RWPE2 (cell line): ENCODE measurements at places on chromosomes 12 and 14.

DNA sequence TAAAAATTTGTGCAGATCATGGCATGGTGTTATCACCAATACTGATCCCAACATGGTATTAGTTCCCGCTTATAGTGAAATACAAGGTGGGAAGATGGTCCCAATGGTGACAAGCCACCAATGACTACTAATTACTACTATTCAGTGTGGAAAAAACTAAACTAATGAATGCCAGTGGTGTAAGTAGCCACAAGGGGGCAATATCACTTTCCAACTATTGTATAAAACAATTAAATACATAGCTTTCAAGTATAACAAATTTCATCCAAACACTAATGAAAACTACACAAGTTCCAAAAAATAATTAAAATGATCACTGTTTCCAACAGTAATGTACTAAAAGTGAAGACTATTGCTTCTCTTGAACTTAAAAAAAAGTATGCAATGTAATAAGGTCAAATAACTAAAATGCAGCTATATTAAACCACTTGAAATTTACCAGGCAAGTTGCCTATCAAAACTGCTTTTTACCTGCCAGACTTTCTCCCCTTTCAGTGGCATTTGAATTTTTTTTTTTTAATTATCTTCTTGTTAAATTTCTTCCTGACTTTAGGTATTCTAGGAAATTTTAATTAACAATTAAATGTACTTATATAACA, 58.0 kb downstream of the PAPLN start:
- no peaks in the 10 kb centered on the region for H3K27me3 ChIP-seq
- H3K36me3 ChIP-seq, result peaks cover 34% of the 10 kb centered on the region
- H3K4me3 ChIP-seq, result no peak overlapping the region
- H3K4me1 ChIP-seq, result no peaks in the 10 kb centered on the region
- DNase-seq, result no peak

DNA sequence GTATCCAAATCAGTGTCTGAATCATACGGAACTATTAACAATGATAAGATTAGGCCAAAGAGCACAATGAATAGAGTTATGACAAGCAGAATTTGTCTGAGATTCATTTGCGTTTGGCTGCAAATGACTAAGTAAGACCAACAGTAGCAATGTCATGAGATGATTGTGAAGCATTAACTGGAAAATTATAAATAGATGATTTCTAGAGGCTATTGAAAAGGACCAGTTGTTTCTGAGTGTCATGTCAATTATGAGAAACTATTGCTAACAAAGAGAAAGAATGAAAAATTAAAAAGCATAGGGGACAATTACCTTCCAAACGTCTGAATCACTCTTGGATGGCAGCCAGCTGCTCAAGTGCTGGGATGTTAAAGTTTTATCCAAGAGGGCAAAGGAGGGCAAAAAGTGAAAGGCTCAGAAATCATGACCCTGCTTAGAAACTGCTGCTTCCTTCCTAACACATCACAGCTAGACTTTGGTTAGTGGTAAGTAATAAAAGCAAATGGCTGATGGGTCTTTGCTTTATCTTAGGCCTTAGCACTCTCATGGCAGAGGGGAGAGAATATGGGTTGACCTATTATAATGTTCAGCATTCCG, 89.0 kb downstream of the AKAP6 start:
- no peaks in the 10 kb centered on the region for H3K36me3 ChIP-seq
- no peaks in the 10 kb centered on the region for H3K27me3 ChIP-seq
- H3K4me3 ChIP-seq, result no peak overlapping the region
- H3K27ac ChIP-seq, result peak overlapping the region; percentile 48

DNA sequence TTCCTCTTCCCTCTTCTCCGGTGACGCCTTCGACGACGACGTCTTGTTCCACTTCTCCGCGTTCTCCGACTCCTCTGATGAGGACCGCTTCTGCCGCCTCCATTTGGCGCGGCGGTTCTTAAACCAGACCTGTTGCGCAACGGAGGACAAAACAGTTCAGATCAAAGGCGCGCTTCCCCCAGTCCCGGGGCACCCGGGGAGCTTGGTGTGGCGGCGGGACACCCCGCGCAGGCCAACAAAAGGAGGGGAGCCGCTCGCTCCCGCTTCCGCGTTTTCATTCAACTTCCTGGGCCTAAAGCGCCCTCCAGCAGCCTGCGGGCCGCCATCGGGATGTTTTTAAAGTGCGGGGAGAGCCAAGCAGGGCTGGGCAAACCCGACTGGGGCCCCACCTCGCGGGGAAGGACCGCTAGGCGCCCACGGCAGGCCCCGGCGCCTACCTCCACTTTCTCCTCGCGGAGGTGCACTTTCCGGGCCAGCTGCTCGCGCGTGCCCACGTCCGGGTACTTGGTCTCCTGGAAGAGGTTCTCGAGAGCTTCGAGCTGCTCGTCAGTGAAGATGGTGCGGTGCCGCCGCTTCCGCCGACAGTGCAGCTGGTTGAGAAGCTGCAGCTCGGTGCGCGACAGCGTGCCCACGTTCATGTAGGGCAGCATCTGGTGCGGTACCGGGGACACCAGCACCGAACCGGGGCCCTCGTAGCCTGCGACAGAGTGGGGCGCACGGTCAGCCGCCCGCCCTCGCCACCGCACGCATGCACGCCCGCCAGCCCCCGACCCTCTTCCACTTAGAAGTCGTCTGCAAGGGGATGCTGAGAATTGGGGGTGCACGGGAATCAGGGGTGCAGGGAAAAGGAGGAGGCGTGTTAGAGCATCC, 1.2 kb downstream of the GSC start:
- peak overlapping the region; percentile 32 for H3K4me3 ChIP-seq
- H3K4me1 ChIP-seq, result no peaks in the 10 kb centered on the region
- no peaks in the 10 kb centered on the region for H3K36me3 ChIP-seq
- H3K27ac ChIP-seq, result no peak overlapping the region
- DNase-seq, result no peak

- no peaks in the 10 kb centered on the region for H3K27me3 ChIP-seq
- no peak overlapping the region for H3K4me3 ChIP-seq
- H3K36me3 ChIP-seq, result no peaks in the 10 kb centered on the region
- no peak overlapping the region for H3K27ac ChIP-seq
Measured at GRCh38 chr14:53408175-53408879, 255.2 kb upstream of the DDHD1 start.

- H3K27ac ChIP-seq, result no peak overlapping the region
- H3K4me3 ChIP-seq, result no peak overlapping the region
- no peaks in the 10 kb centered on the region for H3K36me3 ChIP-seq
- no peaks in the 10 kb centered on the region for H3K27me3 ChIP-seq
Measured at GRCh38 chr12:102350070-102350469, 130.3 kb downstream of the IGF1 start.

DNA sequence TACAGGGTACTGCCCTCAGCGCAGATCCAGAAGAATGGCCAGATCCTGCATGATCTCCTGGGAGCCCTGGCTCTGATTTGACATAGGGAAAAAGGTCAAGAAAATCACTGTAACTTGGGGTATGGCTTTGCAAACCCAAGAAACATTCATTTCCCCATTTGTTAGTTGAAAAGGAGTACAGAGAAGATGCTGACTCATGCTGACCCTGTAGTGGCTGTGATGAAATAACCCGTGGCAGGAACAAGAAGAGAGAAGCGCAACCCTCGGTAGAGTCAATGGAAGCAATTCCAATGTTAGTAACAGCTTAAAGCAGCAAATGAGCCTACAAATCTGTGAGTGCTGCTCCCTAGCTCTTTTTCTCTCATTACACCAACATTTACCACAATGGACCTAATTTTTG, 281.6 kb upstream of the NPAS3 start:
- no peaks in the 10 kb centered on the region for H3K27me3 ChIP-seq
- DNase-seq, result no peak
- H3K36me3 ChIP-seq, result no peaks in the 10 kb centered on the region
- no peak overlapping the region for H3K4me3 ChIP-seq
- H3K4me1 ChIP-seq, result peaks cover 12% of the 10 kb centered on the region

DNA sequence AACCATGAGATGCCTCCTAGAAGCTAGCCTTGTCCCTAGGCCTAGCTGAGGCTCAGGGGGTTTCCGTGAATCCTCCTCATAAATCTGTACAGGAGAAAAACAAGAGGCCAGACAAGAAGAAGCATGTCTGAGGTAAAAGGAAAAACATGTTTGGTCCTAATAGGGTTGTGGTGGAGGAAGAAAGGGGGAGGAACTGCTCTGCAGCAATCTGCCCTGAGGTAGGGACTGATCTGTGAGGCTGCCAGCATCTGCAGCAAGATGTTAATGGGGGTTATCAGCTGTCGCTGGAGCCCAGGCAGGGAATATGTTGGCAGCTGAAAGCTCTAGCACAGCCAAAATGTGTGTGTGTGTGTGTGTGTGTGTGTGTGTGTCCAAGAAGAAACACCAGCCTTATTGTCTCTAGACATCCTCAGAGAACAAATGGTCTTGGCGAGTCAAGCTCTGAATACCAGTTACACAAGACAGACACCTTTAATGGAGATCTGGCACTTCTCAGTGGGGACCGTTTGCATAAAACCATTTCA, 218.5 kb downstream of the NUAK1 start:
- H3K4me1 ChIP-seq, result peaks cover 19% of the 10 kb centered on the region
- H3K36me3 ChIP-seq, result no peaks in the 10 kb centered on the region
- H3K27me3 ChIP-seq, result no peaks in the 10 kb centered on the region
- peak overlapping the region; percentile 15 for H3K27ac ChIP-seq

DNA sequence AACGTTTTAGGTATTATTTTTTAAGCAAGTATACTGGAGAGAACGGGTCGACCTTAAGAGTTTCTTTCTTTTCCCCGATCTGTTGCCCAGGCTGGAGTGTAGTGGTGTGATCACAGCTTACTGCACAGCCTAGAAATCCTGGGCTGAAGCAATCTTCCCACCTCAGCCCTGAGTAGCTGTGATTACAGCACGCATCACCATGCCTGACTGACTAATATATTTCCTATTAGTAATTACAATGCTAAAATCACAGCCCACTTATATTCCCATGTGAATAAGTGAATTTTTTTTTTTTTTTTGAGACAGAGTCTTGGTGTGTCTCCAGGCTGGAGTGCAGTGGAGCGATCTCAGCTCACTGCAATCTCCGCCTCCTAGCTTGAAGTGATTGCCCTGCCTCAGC, 50.4 kb downstream of the DICER1 start:
- H3K27ac ChIP-seq, result no peak overlapping the region
- DNase-seq, result no peak
- no peak overlapping the region for H3K4me3 ChIP-seq
- peaks cover 100% of the 10 kb centered on the region for H3K36me3 ChIP-seq

GRCh38 chr12:129530984-129531383, 372.8 kb downstream of the TMEM132D start:
- H3K27me3 ChIP-seq, result peaks cover 5% of the 10 kb centered on the region
- no peaks in the 10 kb centered on the region for H3K36me3 ChIP-seq
- no peak overlapping the region for H3K4me3 ChIP-seq
- DNase-seq, result peak; percentile 56
- no peaks in the 10 kb centered on the region for H3K4me1 ChIP-seq

GRCh38 chr14:29558516-29558915, 369.1 kb downstream of the PRKD1 start:
- no peaks in the 10 kb centered on the region for H3K4me1 ChIP-seq
- no peak overlapping the region for H3K27ac ChIP-seq
- no peak overlapping the region for H3K4me3 ChIP-seq
- H3K36me3 ChIP-seq, result no peaks in the 10 kb centered on the region

DNA sequence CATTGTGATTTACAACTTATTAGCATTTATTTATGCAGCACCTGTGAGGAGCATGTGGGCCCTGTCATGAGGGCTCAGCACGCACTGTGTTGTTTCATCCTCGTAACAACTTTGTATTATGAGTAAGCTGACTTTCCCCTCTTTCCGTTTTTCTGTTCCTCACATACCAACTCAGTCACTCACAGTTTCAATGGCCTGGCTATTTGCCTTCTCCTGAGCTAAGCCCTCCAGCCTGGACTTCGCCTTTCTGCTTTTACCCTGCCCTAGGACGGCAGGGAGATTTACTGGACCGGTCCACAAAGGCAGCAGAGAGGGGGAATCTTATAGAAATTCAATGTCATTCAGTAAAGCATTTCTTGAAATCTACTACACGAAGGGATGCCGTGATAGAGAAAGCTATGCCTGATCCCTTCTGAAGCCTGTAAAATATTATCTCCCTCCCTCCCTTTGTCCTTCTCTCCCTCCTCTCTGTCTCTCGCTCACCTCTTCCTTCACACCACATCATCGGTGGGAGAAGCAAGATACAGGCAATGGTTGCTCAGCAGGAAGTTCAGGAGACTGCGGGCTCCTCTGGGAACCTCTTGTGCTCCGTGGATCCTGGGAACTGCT, 219.2 kb upstream of the TBX3 start:
- H3K36me3 ChIP-seq, result no peaks in the 10 kb centered on the region
- H3K4me3 ChIP-seq, result no peak overlapping the region
- H3K27me3 ChIP-seq, result no peaks in the 10 kb centered on the region
- H3K27ac ChIP-seq, result no peak overlapping the region
- H3K4me1 ChIP-seq, result no peaks in the 10 kb centered on the region

GRCh38 chr14:104344818-104345620, 206.6 kb downstream of the KIF26A start:
- H3K36me3 ChIP-seq, result no peaks in the 10 kb centered on the region
- peak; percentile 37 for DNase-seq
- H3K4me1 ChIP-seq, result no peaks in the 10 kb centered on the region

GRCh38 chr12:130482448-130482847, 144.8 kb downstream of the PIWIL1 start:
- H3K36me3 ChIP-seq, result no peaks in the 10 kb centered on the region
- no peak overlapping the region for H3K4me3 ChIP-seq
- no peak overlapping the region for H3K27ac ChIP-seq
- H3K27me3 ChIP-seq, result no peaks in the 10 kb centered on the region

DNA sequence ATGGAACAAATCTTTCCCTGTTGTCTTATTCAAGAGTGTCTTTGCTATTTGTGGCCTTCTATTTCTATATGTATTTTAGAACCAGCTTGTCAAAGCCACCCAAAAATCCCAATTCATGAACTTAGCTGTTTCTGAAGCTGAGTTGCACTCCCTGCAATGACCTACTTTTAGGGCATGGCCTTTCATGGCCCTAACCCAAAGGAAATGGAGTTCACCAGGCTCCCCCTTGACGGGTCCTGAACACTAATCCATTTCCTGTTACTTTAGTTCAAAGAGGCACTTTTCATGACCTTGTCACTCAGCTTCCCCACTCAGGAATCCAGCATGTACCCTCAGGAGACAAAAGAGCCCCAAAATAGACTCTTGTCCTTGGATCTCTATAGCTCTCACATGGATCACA, 7.6 kb downstream of the TMED8 start:
- H3K4me1 ChIP-seq, result peaks cover 3% of the 10 kb centered on the region
- no peak overlapping the region for H3K4me3 ChIP-seq
- no peaks in the 10 kb centered on the region; the same call in 1 of the 2 replicates for H3K36me3 ChIP-seq
- H3K27me3 ChIP-seq, result no peaks in the 10 kb centered on the region

DNA sequence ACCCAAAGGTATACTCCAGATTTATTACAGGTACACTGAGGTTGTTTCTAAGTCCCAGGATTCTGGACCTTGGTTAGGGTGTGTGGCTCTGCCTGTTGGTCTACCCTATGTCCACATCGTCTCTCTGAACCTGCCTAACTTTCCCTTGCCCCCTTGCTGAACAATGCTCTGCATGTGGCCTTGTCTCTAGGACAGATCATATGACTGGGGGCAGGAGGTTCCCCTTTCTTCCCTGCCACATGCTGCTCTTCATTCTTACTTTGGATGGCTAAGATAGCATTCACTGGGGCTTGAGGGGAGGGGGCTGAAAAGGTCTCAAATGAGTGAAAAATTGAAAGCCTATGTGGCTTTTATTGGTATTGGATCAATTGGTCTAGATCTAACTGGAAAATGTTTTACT, 49.2 kb downstream of the MBIP start:
- DNase-seq, result no peak
- peaks cover 43% of the 10 kb centered on the region for H3K27me3 ChIP-seq
- no peaks in the 10 kb centered on the region for H3K36me3 ChIP-seq
- no peaks in the 10 kb centered on the region for H3K4me1 ChIP-seq

GRCh38 chr14:35973770-35974169, 147.6 kb downstream of the BRMS1L start:
- H3K27ac ChIP-seq, result peak overlapping the region; percentile 13
- H3K4me3 ChIP-seq, result no peak overlapping the region
- no peaks in the 10 kb centered on the region for H3K36me3 ChIP-seq
- H3K4me1 ChIP-seq, result peaks cover 3% of the 10 kb centered on the region
- DNase-seq, result no peak
- no peaks in the 10 kb centered on the region for H3K27me3 ChIP-seq
